ENCODE measurements at places on chromosomes 16 and 17.

- no peak for DNase-seq
Measured at GRCh38 chr17:42906772-42907446, 6.3 kb downstream of the G6PC1 start.

DNA sequence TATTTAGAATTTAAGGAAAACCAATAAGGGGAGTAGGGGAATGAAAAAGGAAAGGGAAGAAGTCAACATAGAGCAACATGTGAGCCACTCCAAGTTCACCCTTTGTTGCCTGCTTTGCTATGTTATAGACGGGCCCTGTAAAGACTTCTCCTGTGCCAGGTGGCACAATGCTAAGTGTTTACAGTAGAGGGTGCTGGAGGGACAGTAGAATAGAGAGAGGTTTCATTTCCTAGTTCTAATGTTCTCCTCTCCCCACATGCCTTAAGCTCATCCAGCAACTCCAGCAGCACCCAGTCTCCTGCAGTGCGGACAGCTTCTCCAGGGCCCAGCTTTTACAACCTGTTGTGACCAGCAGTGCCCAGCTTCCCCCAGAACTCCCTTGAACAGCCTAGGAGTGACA is 468.0 kb downstream of the HS3ST3B1 start:
- DNase-seq: no peak

DNA sequence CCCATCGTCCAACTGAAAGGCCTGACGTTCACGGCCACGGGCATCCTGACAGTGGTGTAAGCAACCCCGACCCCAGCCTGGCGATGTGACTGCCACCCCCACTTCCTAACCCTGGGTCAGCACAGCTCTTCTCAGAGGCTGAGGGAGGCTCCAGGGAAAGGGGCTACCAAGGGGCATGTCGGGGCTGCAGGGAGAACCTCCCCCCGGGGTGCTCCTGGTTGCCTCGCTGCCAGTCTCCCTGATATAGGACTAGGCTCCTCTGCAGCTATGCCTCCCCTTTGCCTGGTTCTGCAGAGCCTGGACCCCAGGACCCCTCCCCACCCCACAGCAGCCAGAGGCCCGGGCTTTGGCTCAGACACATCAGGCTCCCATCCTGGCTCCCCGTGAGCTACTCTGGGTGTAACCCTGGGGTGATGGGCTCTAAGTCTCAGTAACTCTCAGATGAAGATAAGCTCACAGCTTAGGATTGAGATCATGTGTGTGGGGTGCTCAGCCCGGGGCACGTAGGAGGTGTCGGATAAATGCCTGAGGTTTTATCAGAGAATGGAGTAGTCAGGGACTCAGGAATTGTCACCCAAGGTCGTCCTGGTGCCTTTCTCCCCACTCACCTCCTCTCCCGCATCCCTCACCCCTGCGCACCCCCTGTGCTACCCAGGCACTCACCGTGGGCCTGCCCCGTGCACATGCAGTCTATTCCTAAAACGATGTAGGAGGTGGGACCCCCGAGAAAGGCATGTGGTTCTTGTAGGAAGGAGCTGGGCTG is 10.6 kb downstream of the ITGAD start:
- no peak for DNase-seq

GRCh38 chr17:12485361-12485906 is 180.3 kb upstream of the MYOCD start:
- no peak for DNase-seq

DNA sequence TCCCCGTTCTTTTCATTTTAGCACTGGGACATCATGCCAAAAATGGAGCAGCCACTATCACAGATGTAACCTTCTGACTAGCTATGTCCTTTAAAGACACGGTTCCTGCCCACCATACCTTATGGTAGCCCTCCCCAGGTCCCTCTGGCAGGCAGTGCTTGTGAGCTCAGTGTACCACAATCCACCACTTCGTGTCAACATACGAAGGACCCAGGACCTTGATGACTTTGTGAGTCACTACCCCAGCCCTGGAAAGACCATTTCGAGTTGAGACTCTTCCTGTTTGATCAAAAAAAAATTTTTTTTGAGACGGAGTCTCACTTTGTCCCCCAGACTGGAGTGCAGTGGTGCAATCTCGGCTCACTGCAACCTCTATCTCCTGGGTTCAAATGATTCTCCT is 21.0 kb upstream of the FLCN start:
- DNase-seq: no peak

- DNase-seq: peak; percentile 69
Measured at GRCh38 chr17:82882715-82883418, 43.0 kb upstream of the ZNF750 start.

DNA sequence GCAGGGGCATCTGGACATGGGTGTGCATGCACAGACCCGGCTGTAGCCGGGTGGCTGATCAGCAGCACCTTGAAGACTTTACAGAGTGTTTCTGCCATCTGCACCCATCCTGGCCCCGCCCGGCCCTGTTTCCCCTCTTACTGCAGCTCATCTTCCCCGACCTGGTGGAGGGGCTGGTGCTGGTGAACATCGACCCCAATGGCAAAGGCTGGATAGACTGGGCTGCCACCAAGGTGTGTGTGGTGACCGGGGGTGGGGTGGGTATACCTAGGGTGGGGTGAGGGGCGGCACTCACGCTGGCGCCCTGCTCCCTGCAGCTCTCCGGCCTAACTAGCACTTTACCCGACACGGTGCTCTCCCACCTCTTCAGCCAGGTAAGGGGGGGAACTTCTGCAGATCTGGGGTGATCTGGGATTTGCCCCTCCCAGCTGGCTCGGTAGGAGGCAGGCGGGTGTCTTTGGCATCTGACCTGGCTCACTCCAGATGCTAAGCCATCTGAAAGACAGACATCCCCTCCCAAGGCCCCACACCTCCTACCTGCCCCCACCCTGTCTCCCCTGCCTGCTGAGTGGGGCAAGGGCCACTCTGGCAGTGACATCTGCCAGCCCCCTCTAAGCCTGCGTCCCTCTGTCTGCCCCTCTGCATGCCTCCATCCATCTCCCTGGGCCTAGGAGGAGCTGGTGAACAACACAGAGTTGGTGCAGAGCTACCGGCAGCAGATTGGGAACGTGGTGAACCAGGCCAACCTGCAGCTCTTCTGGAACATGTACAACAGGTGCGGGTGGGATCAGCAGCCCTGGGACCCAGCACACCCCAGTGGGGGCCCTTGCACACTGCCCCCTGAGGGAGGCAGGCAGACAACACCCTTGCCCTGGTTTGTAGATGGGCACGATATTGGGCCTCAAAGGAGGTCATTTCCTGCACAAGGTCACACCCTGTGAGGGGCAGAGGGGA is 6.6 kb downstream of the NDRG4 start:
- no peak for DNase-seq

GRCh38 chr16:728890-729744 is 2.2 kb downstream of the HAGHL start:
- no peak for DNase-seq

All from stimulated activated CD4-positive, alpha-beta T cell treated with anti-CD3 and anti-CD28 coated beads, TNF-alpha, amount 100 ng/mL, for 1 hour (primary cell).